SK-N-SH treated with all-trans-retinoic acid at 6 μM for 48 hours (cell line): ENCODE measurements at places on chromosomes 2 and 18.
A peak's percentile ranks its signal among the peaks of the same experiment; 100 is the strongest.

GRCh38 chr2:196448407-196449079 is 191.0 kb upstream of the CCDC150 start:
- no peak for ATAC-seq

GRCh38 chr2:233413046-233413445 is 58.8 kb downstream of the DGKD start:
- peak; percentile 12; the same call in 1 of the 3 replicates for ATAC-seq

DNA sequence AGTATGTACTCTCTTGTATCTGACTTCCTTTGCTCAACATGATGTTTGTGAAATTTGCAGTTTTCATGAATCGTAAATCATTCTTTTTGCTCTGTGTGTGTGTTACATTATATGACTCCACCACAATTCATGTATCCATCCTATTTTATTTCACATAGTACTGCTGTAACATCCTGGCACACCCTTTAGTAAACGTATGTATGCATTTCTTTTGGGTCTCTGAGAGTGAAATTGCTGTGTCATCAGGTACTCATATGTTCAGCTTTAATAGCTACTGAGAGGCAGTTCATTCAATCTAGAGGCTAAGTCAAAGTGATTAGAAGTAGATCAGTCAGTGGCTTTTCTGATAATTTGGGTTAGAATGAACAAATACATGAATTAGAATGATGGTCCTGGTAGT is 118.8 kb downstream of the ESCO1 start:
- ATAC-seq = no peak

DNA sequence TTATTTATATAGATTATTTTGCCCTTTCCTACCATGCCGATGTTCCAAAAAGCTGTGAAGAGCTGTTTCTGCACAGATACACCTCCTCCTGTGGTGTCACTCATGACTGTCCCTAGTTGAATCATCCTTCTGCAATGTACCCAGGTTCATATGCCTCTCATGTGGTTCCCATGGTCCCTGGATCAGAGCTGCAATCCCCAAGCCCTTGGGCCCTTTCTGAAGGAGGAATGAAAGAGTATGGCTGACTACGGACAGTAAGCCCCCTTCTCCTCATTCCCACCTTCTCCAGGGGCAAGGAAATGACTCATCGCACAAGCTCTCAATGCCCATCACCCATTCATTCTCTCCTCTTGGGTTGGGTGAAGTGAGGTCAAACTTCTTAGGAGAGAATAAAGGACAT is 63.9 kb upstream of the ACVR1 start:
- no peak for ATAC-seq

GRCh38 chr2:128410035-128410757 is 91.5 kb upstream of the HS6ST1 start:
- no peak for ATAC-seq

DNA sequence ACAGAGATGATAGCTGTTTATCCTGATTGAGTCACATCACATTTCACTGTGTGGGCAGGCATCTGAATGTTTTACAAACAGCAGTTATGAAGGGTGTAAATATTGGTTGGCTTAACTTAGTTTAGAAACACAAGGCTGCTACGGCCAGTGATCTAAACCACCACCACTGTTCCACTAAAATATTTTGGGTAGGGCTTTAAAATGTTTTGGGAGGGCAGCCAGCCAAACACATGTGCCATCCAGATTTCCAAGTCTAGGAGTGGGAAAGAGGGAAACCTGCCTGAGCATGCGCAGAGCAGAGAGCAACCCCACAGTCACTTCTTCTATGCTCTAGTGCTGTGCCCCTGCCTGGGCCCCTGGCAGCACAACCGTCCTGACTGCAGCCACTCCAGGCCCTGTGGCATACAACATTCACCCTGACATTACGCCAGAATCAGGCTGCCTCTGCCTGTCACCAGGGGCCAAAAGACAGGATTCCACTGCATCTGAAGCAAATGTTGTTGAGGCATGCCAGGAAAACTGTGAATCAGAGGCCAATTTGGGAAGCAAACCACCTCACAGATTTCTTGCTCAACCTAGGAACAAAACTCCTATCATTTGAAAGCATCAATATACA is 74.8 kb upstream of the COL5A2 start:
- peak; percentile 80 for ATAC-seq

DNA sequence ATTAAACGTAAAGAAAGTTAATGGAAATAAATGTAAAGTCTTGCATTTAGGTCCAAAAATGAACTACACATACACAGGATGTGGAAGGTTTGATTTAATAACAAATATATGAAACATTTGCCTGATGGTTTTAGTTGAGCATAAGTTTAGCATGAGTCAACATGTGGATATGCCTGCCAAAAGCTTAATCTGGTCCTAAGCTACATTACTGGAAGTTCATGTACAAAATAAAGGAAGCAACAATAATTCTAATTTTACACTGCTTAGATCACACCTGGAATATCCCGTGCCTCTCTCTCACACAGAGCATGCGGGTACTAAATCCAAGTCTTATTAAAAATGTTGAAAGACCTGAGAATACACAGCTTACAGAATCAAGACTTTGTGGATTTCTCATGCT is 276.5 kb upstream of the NRP2 start:
- ATAC-seq = peak; percentile 72

GRCh38 chr18:46866523-46866922 is 50.8 kb downstream of the PIAS2 start:
- no peak for ATAC-seq

DNA sequence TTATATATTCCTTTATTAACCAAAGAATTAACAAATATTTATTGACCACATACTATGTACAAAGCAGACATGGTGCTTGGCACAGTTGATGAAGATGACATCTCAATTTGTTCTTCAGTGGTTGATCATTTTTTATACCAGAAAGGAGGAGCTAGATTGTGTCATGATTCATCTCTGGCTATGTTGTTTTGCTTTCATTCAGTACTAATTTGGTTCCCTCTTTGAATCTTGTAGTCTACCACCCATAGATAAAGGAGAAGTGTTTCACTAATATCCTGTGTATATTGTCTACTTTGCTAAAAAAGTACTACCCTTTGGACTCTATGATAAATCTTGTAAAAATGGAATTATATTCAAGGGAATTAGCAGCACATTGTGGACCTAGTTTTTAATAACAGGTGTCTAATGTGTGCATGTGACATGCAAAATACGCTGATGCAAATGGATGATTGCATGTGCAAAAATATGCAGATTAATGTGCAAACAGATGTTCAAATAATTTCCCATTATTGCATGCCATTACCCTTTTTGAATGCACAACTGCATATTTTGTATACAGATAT is 313.2 kb upstream of the ZEB2 start:
- ATAC-seq = no peak

GRCh38 chr2:29578084-29578598 is 343.2 kb downstream of the ALK start:
- no peak for ATAC-seq

DNA sequence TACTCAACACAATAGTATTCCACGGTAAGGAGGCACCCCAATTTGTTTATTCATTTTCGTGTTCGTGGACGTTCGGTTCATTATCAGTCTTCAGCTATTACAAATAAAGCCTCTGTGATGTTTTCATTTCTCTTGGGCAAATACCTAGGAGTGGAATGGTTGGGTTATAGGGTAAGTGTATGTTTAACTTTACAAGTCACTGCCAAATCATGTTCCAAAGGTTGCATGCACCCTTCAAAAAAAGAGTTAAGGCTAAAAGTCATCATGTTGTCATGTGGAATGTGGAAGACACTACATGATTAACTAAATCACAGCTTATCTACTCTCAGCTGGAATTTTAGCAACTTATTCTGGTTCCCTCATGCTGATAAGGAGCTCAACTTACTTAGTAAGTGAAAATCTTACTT is 15.8 kb downstream of the INO80C start:
- ATAC-seq = no peak

GRCh38 chr18:77108001-77108692 is 24.4 kb downstream of the MBP start:
- ATAC-seq = peak; percentile 78

DNA sequence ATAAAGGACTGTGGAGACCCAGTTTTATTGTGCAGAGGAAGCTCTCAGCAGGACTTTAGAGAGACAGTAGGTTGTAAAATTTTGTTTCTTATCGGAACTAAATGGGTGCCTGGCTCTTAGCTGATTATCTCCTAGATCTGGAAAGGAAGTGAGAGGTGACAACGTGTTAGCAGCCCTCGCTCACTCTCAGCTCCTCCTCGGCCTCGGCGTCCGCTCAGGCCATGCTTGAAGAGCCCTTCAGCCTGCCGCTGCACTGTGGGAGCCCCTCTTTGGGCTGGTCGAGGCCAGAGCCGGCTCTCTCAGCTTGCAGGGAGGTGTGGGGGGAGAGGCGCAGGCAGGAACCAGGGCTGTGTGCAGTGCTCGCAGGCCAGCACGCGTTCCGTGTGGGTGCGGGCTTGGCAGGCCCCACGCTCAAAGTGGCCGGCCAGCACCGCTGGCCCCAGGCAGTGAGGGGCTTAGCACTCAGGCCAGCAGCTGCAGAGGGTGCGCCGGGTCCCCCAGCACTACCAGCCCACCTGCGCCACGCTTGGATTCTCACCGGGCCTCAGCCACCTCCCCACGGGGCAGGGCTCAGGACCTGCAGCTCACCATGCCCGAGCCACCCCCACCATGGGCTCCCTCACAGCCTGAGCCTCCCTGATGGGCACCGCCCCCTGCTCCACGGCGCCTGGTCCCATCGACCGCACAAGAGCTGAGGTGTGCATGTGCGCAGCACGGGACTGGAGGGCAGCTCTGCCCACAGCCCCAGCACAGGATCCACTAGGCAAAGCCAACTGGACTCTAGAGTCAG is 4.6 kb upstream of the MFF start:
- no peak for ATAC-seq

DNA sequence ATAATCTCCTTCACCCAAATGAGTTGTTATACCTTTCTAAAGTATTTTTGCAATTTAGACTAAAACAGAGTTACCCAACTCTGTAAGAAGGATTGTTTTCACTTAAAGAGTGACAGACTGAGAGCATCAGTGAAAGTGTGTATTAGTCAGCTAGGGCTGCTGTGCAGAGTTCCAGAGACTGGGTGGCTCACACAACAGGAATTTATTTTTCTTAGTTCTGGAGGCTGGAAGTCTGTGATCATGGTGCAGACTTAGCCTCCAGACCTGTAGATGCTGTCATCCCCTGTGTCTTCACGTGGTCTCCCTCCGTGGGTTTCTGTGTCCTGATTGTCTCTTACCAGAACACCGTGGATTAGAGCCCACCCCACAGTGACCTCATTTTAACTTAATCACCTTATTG is 40.0 kb downstream of the BCL2L11 start:
- peak; percentile 96 for ATAC-seq

DNA sequence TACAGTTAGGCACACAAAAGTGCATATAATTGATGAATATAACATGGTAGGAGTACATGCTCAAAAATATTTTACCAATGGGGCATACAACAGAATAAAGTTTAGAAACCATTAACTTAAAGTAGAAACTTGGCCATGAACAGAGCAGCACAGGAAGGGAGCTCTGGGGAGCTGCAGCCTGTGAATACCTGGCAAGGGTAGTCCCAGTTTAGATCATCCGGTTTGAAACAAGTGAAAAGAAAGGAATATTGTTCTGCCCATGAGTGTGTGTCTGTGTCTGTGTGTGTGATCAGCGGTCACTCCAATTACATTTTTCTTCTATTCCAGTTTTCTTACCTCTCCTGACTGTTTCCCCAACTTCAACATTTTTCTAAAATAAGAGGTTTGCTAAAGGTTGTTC is 233.0 kb downstream of the ALK start:
- no peak for ATAC-seq

DNA sequence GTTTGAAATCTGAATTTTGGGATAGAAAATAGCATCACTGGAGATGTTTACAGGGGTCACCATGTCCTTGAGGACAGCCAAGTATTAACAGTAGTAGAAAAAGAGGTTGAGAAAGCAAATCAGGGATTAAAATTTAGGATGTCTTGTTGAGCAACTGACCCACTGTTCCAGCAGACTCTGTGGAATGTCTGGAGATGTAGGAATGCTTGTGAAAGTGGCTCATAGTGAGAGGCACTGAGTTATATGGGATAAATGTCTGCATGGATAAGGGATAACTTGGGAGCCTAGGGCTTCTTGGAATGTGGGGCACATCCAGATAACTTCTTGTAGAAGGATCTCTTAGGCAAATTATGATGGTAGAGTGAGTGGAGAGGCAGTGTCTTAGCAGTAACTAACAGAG is 495.0 kb downstream of the TMX3 start:
- ATAC-seq = no peak

GRCh38 chr2:102726128-102727087 is 35.4 kb upstream of the TMEM182 start:
- ATAC-seq = no peak

DNA sequence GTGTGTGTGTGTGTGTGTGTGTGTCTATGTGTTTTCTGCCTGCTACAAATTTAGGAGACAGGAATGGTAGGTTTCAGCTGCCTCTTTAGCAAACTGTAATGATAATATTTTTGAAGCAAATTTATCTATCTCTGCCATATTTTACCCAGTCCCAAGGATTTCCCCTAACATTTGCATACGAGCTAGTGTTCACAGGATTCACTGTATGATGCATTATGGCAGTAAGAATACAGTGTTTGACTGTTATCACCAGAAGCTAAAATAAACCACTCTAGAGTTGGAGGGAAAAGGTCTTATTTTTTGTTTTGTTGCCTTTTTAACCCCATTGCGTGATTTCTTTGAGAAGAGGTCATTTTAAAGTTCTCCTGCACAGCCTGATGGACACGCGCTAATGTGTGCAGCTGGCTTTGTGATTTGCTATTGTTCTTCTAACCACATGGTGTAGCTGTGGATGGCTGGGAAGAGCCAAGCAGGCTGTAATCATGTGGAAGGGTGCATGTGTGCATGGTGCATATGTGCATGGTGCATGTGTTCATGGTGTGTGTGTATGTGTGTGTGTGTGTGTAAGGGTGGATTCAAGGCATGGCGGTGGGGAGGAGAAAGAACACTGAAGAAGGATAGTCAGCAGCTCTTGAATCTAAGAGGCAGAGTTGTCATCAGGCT is 62.4 kb downstream of the PLB1 start:
- peak; percentile 25; the same call in 1 of the 3 replicates for ATAC-seq

- peak; percentile 10 for ATAC-seq
These were observed 997 bp upstream of the TGIF1 start for GRCh38 chr18:3448838-3449511.

- no peak for ATAC-seq
These were observed 215.4 kb upstream of the ITGA4 start for GRCh38 chr2:181241797-181242196.

GRCh38 chr2:239763433-239764097 is 261.6 kb downstream of the NDUFA10 start:
- no peak for ATAC-seq

- no peak; the same call in 2 of the 3 replicates for ATAC-seq
These were observed 212.2 kb upstream of the RAB12 start for GRCh38 chr18:8397034-8397433.
